WTC11 (cell line): ENCODE measurements at places on chromosomes 11 and 22.

GRCh38 chr11:27820249-27820648 lies 120.0 kb upstream of the BDNF start:
- H3K36me3 ChIP-seq: no peaks in the 10 kb centered on the region
- peaks cover 22% of the 10 kb centered on the region for H3K27me3 ChIP-seq

- H3K27me3 ChIP-seq: no peaks in the 10 kb centered on the region; the same call in 1 of the 2 replicates
- H3K36me3 ChIP-seq: no peaks in the 10 kb centered on the region
- no peak overlapping the region for H3K27ac ChIP-seq
These were observed 52.6 kb upstream of the NAV2 start for GRCh38 chr11:19660076-19660475.

- H3K4me3 ChIP-seq: peak overlapping the region; percentile 11
- H3K27ac ChIP-seq: no peak overlapping the region
- peaks cover 9% of the 10 kb centered on the region for H3K36me3 ChIP-seq
These were observed 96.0 kb upstream of the BDNF start for GRCh38 chr11:27795955-27796861.

DNA sequence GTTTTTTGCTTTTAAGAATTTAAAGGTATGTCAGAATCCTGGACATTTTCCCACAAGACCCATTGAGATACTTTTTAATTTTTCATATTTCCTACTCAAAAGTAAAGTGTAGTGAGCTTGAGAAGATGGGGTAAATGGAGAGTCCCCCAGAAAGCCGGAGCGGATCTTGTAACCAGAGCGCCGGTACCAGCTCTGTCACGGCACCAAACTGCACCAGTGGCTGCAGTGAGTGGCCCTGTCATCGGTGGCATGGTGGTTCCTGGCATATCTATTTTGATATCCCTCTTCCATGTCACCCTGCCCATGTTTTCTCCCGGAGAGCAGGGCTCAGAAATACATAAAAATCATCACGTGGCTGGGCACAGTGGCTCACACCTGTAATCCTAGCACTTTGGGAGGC lies 19.3 kb downstream of the DDX25 start:
- no peaks in the 10 kb centered on the region for H3K27me3 ChIP-seq
- H3K36me3 ChIP-seq: no peaks in the 10 kb centered on the region
- H3K4me1 ChIP-seq: peaks cover 8% of the 10 kb centered on the region; the same call in 1 of the 2 replicates
- H3K4me3 ChIP-seq: no peak overlapping the region

DNA sequence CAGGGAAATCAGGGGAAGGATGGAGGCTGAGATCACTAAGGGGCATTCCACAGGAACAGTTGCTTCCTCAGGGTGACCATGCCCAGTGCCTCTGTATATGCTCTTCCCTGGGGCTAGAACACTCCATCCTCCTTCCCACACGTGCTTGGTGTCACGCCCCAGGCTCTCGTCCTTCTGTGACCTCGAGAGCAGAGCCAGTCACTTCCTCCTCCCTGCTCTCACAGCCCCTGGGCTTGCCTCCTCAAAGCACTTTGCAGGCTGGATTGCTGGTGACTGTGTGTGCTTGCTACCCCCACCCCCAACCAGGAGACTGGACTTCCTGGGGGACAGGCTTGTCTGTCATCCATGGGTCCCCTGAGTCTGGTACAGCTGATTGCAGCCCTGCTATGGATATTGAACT lies 56.5 kb upstream of the AMPD3 start:
- H3K4me3 ChIP-seq: no peak overlapping the region
- H3K36me3 ChIP-seq: no peaks in the 10 kb centered on the region
- 0 out of 2 replicates have a peak, but pooled peaks cover 4% of the 10 kb centered on the region for H3K4me1 ChIP-seq
- H3K27ac ChIP-seq: no peak overlapping the region
- DNase-seq: no peak

GRCh38 chr22:46526244-46526839 lies 11.1 kb downstream of the CELSR1 start:
- no peaks in the 10 kb centered on the region for H3K27me3 ChIP-seq
- H3K4me3 ChIP-seq: no peak overlapping the region
- DNase-seq: no peak

DNA sequence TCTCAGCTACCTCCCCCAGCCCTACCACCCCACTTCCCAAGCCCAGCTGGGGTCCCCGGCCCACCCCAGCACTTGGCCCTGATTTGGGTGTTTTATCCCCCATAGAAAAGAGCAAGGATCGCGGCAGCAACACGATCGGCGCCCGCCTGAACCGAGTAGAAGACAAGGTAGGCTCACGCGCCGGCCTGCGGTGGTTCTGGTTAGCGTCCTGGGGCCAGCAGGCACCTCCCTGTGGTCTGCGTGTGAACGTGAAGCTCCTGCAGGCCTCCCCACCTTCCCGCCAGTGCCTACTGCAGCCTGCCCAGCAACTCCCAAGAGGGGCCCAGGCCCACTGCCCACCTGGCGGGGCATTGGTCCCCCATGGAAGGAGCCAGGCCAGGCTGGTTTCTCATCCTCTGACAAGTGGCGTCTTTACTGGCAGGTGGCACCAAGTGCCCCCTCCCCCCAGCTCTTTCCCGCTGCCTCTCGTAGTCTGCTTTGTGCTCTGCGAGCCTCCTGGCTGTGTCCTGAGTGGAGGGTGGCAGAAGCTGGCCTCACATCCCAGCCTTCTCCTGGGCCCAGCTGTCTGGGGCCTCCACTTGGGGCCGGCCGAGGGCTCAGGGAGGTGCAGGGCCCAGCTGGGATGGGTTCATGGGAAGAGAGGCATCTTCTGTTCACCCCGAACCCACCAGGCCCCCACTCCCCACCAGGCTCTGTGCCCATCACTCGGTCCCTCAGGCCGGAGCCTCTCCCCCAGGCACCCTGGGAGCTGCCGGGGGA lies 78.3 kb upstream of the KCNQ1OT1 start:
- H3K4me3 ChIP-seq: no peak overlapping the region
- H3K27ac ChIP-seq: no peak overlapping the region
- peaks cover 5% of the 10 kb centered on the region; the same call in 1 of the 2 replicates for H3K4me1 ChIP-seq
- DNase-seq: peak; percentile 12
- H3K36me3 ChIP-seq: no peaks in the 10 kb centered on the region
